Progenitor cell of endocrine pancreas (in vitro differentiated cells): ENCODE measurements at places on chromosomes 3 and 15.

- H3K4me3 ChIP-seq, result peak overlapping the region; percentile 85
- H3K4me1 ChIP-seq, result peaks cover 46% of the 10 kb centered on the region
Observed at GRCh38 chr3:157159037-157159761, 748 bp downstream of the CCNL1 start.

GRCh38 chr3:165852191-165852590, 15.0 kb upstream of the BCHE start:
- H3K27me3 ChIP-seq, result no peaks in the 10 kb centered on the region
- no peak overlapping the region for H3K4me3 ChIP-seq
- no peak overlapping the region for H3K27ac ChIP-seq
- peaks cover 4% of the 10 kb centered on the region for H3K4me1 ChIP-seq

- H3K4me3 ChIP-seq, result no peak overlapping the region
- no peaks in the 10 kb centered on the region for H3K27me3 ChIP-seq
- H3K36me3 ChIP-seq, result no peaks in the 10 kb centered on the region
- H3K27ac ChIP-seq, result no peak overlapping the region
Observed at GRCh38 chr3:173841334-173841733, 443.8 kb downstream of the NLGN1 start.

GRCh38 chr3:79016587-79017376, 751.0 kb downstream of the ROBO1 start:
- no peak overlapping the region for H3K4me3 ChIP-seq
- H3K27ac ChIP-seq, result no peak overlapping the region
- no peak for DNase-seq
- H3K27me3 ChIP-seq, result peaks cover 5% of the 10 kb centered on the region

GRCh38 chr3:179860275-179861107, 176.2 kb downstream of the PEX5L start:
- peaks cover 4% of the 10 kb centered on the region for H3K4me1 ChIP-seq
- no peak for DNase-seq
- H3K27ac ChIP-seq, result no peak overlapping the region
- H3K27me3 ChIP-seq, result peaks cover 2% of the 10 kb centered on the region

DNA sequence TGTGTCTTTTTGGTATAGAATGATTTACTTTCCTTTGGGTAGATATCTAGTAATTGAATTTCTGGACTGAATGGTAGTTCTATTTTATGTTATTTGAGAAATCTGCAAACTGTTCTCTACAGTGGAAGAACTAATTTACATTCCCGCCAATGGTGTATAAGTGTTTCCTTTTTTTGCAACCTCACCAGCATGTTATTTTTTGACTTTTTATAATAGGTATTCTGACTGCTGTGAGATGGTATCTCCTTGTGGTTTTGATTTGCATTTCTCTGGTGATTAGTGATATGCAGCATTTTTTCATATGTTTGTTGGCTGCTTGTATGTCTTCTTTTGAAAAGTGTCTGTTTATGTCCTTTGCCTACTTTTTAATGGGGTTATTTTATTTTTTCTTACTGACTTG, 607.2 kb downstream of the OTOL1 start:
- H3K36me3 ChIP-seq, result no peaks in the 10 kb centered on the region
- peaks cover 9% of the 10 kb centered on the region for H3K4me1 ChIP-seq
- no peak overlapping the region for H3K27ac ChIP-seq

DNA sequence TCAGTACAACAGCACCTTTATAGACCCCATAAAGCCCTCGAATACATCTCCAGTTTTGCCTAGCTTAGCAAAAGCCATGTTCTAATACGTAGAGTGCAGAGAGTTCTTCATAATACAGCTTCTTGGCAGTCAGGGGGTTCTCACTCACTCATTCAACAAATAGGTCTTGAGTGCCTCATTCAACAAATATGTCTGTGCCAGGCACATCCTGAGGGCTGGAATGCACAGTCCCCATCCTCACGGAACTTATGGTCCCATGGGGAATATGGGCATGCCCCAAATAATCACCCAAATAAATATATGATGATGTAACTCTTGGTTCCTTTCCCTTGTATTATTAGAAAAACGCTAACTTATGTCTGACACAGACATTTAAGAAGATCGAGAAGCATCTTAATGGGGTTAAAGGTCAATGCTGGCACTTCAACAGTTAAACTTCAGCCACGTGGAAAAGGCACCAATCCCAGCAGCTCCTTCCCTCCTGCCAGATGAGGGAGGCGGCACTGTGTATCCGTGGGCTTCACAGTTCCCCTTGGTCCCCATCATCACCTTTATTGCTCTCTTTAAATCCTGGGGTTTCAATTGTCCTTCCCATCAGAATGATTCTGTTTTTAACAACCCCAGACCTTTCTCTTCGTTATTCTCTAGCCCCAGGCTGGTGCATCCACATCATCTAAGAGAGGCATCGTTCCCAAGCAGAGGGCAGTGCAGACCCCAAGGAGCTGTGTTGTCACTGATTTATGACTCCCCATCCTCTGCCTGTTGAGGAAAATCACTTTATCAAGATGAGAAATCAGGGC, 18.9 kb upstream of the SEMA5B start:
- H3K27ac ChIP-seq, result no peak overlapping the region
- DNase-seq, result no peak
- H3K4me1 ChIP-seq, result no peaks in the 10 kb centered on the region
- H3K4me3 ChIP-seq, result no peak overlapping the region

GRCh38 chr3:106745344-106746168, 631.7 kb upstream of the CCDC54 start:
- H3K27ac ChIP-seq, result no peak overlapping the region
- no peaks in the 10 kb centered on the region for H3K27me3 ChIP-seq
- H3K4me3 ChIP-seq, result no peak overlapping the region
- H3K4me1 ChIP-seq, result no peaks in the 10 kb centered on the region

DNA sequence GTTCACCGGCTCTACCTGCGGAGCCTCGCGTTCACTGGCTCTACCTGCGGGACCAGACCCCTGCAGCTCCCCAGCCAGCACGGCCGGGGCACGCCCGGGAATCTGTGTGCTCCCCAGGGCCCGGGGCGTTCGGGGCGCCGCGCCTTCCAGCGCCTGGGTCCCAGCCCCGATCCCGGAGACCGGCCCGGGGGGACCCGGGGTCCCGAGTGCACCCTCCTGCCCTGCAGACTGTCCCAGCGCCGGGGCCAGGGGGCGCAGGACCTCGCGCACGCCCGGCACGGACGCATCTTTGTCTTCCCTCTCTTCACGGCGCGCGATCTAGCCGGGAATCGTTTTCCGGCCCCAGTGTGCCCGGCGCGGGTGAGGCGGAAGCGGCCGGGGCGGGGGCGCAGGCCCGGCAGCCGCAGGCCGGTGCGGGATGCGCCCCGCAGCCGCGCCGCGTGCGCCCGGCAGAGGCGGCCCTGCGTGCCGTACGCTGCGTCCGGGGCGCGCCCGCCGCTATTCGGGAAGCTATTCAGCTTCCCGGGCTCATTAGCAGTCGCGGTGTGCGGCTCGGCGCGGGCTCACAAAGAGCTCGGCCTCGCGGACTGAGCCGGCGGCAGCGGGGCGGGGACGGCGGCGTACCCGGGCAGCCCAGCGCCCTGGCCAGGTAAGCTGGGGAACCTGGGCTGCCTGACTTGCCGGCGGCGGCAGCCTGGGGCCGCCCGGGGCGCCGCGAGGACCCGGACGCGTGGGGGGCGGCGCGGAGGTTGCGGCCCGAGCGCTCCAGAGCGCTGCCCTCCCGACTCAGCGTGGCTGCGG, at the start of gene APBA2:
Gene APBA2, plus strand, starts transcription at position 345 of the 801 bp plus-strand sequence. CDS start 167,911 bp downstream, outside the sequence.
- H3K27me3 ChIP-seq, result peaks cover 9% of the 10 kb centered on the region
- peaks cover 12% of the 10 kb centered on the region for H3K4me1 ChIP-seq
- peak within 1 kb of the TSS; percentile 76 for H3K27ac ChIP-seq
- peak; percentile 51 for DNase-seq
- no peaks in the 10 kb centered on the region for H3K36me3 ChIP-seq

- H3K4me1 ChIP-seq, result no peaks in the 10 kb centered on the region
- peaks cover 1% of the 10 kb centered on the region for H3K36me3 ChIP-seq
- no peak overlapping the region for H3K27ac ChIP-seq
Observed at GRCh38 chr15:56194035-56194434, 49.6 kb downstream of the RFX7 start.

DNA sequence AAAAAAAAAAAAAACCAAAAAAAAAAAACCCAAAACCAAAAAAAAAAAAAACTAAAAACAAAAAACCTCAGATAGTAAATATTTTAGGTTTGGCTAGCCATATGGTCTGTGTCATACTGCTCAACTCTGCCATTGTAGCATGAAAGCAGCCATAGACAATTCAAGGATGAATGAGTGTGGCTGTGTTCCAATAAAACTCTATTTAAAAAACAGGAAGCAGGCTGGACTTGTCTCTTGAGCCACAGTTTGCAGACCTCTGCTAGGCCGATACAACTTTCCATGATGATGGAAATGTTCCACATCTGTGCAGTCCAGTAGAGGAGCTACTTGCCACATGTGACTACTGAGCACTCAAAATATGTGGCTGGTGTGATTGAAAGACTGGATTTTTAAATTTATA, 11.1 kb downstream of the EFCAB12 start:
- no peak overlapping the region for H3K4me3 ChIP-seq
- no peaks in the 10 kb centered on the region for H3K4me1 ChIP-seq
- no peaks in the 10 kb centered on the region for H3K27me3 ChIP-seq
- DNase-seq, result no peak

- H3K27ac ChIP-seq, result no peak overlapping the region
- H3K27me3 ChIP-seq, result peaks cover 42% of the 10 kb centered on the region
- peaks cover 1% of the 10 kb centered on the region for H3K36me3 ChIP-seq
- no peak overlapping the region for H3K4me3 ChIP-seq
Observed at GRCh38 chr3:180563406-180563805, 38.6 kb upstream of the TTC14 start.

GRCh38 chr15:29222129-29222853, 47.3 kb downstream of the NSMCE3 start:
- H3K27ac ChIP-seq, result no peak overlapping the region
- no peaks in the 10 kb centered on the region for H3K27me3 ChIP-seq
- peaks cover 7% of the 10 kb centered on the region for H3K4me1 ChIP-seq
- no peak for DNase-seq
- peaks cover 1% of the 10 kb centered on the region for H3K36me3 ChIP-seq
- no peak overlapping the region for H3K4me3 ChIP-seq

GRCh38 chr3:8555725-8556472, 54.3 kb downstream of the LMCD1 start:
- peaks cover 10% of the 10 kb centered on the region for H3K36me3 ChIP-seq
- H3K4me1 ChIP-seq, result no peaks in the 10 kb centered on the region
- DNase-seq, result no peak
- no peak overlapping the region for H3K27ac ChIP-seq
- H3K27me3 ChIP-seq, result no peaks in the 10 kb centered on the region

DNA sequence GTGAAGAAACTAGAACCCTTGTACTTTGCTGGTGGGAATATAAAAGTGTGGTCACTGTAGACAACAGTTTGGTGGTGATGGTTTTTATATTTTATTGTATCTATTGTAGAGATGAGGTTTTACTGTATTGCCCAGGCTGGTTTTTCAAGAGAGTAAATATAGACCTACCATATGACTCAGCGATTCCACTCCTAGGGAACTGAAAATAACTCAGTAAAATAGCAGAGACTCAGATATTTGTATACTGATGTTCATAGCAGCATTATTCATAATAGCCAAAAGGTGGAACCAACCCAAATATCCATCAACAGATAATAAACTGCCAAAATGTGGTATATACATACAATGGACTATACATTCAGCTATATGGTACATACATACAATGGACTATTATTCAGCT, 68.8 kb upstream of the IL12A start:
- no peaks in the 10 kb centered on the region for H3K27me3 ChIP-seq
- peaks cover 1% of the 10 kb centered on the region for H3K4me1 ChIP-seq
- no peaks in the 10 kb centered on the region for H3K36me3 ChIP-seq
- no peak for DNase-seq
- no peak overlapping the region for H3K4me3 ChIP-seq
